ENCODE measurements at places on chromosomes 1 and 21. TPM values are rescaled to one million over a fixed set of nuclear protein-coding genes. Genes with fewer than 3 reads are reported as not detected.

The HRNR gene
- total RNA-seq = 0.05 TPM

The ACP6 gene
- total RNA-seq = 9.3 TPM

The FCRL4 gene
- total RNA-seq = not detected

The RGSL1 gene
- total RNA-seq = not detected

The ANKRD45 gene
- 0.42 TPM for total RNA-seq

The SPATC1L gene
- 8.4 TPM for total RNA-seq

The LCE1A gene
- total RNA-seq = not detected

The NBPF4 gene
- not detected for total RNA-seq

DNA sequence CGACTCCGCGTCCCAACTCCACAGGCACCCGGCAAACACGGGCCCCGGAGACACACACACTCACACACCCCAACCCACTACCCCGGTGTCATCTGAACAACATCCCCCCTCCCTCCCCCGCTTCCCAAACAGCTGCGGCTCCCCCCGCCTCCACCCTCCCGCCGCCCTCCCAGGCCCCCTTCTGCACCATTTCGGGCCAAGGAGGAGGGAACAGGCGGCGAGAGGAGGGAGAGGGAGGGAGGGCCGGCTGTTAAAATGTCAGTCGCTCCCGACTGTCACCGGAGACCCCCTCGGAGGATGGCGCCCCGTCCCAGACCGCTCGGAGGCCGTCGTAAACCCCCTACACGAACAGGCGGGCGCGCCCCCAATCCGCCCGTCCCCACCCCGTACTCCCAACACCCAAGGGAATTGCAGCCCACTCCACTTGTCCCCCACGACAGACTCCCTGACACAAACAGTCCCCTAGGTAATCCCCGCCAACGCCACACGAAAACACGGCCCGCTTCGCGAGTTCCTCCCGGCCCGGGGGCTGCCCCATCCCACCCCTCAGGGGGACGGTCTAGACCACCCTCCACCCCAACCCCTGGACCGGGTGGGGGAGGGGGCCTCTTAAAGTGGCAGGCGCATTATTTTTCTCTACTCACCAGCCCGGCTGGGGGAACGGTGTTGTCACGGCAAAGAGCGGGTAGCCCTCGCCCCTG lies 583 bp downstream of the MEF2D start:
- DNase-seq = peak; percentile 89

GRCh38 chr1:202113690-202114300 lies 8.9 kb upstream of the GPR37L1 start:
- no peak for DNase-seq

DNA sequence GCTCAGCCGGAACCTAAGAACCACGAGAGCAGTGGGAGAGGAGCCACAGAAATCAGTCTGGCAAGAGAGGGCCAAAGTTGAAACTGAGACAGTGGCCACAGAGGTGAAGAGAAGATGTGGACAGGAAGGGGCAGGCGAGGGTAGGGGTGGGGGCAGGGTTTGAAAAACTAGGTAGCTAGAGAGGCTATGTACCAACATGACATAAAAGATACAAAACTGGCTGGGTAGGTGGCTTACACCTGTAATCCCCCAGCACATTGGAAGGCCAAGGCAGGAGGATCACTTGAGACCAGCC lies 28.4 kb upstream of the TIAM1 start:
- DNase-seq = no peak

DNA sequence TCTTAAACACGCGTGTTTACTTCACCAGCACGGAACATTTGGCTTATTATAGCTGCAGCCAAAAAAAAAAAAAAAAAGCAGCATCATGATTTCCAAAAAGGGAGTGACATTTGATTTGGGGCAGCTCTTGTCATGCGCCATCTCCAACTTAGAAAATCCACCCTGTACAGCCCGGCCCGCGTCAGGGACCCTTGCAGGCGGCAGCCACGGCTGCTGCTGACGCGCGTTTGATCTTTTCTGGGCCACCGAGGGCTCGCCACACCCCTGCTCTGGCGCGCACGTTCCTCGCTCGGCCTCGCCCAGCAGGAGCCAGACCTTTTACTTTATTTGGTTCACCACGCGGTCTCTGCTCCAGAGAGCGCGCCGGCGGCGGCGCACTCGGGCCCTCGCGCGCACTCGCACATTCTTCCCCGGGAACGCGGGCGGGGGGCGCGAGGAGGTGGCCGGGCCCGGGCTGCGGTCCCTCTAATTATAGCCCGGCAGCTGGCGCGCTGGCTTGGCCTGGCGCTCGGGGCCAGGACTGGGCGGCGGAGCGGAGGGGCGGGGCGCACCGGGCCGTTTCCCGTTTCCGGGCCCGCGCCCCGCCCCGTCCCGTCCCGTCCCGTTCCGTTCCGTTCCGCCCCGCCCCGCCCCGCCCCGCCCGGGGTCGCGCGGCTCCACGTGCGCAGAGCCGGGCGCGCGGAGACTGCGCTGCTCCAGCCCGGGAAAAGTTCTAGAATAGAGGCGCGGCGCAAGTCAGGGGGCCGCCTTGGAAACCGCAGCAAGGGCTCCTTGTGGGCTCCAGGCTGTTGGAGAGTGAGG lies 10.2 kb downstream of the IRF2BP2 start:
- peak; percentile 96 for DNase-seq

- no peak for DNase-seq
Measured at GRCh38 chr1:158124034-158124433, 56.7 kb upstream of the CD1D start.

DNA sequence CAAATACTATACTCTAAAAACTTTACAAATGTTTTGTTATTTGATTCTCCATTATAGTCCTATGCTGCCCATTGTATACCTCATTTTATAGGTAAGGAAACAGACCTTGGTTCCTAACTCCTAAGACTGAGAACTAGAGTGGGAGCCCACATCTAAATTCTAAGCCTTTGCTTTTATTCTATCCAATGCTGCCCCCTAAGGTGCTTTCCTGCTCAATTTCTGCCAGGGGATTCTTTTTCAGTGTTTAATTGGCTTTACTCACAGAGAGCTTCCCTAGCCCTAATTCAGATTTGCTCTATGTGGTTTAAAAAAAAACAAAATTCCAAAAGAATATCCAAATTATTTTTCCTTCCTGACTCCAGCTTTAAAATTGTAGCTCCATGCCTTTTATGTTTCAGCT lies 64.5 kb downstream of the KIF14 start:
- no peak for DNase-seq

GRCh38 chr1:45335855-45336324 lies 4.1 kb upstream of the TOE1 start:
- no peak for DNase-seq

GRCh38 chr1:17822741-17823426 lies 67.8 kb downstream of the ACTL8 start:
- DNase-seq = peak; percentile 12

- no peak for DNase-seq
Measured at GRCh38 chr1:62962014-62962812, 178.3 kb downstream of the ATG4C start.

DNA sequence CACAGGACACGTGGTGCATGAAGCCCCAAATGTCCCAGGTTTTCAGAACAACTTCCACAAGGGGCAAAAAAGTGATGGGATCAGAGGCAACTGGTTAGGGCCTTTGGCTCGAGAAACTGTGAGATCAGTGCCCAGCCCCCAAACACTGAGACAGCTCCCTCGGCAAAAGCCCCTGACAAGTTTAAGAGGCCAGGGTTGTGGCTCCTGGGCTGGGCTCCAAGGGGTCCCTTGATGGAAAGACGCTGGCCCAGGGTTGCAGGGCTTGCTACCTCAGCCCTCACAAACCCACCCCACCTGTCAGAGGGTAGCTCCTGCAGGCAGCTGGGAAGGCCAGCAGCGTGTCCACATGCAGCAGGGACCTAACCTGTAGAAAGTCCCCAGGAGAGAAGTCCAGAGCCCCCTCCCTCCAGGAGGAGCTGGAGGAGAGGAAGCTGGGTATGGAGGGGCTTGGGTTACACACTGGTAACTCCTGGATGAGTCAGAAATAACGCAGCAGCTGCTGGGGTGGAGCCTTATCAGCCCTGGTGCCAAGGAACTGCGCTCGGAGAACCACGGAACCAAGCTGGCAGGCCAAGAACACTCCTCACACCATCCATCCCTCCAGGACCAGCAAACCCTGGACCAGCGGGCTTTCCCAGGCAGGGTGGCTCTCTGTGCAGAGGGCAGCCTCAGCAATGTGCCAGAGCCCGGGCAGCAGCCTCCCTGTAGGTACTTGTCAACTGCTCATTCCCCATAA lies 37.5 kb downstream of the CTNNBIP1 start:
- no peak for DNase-seq

DNA sequence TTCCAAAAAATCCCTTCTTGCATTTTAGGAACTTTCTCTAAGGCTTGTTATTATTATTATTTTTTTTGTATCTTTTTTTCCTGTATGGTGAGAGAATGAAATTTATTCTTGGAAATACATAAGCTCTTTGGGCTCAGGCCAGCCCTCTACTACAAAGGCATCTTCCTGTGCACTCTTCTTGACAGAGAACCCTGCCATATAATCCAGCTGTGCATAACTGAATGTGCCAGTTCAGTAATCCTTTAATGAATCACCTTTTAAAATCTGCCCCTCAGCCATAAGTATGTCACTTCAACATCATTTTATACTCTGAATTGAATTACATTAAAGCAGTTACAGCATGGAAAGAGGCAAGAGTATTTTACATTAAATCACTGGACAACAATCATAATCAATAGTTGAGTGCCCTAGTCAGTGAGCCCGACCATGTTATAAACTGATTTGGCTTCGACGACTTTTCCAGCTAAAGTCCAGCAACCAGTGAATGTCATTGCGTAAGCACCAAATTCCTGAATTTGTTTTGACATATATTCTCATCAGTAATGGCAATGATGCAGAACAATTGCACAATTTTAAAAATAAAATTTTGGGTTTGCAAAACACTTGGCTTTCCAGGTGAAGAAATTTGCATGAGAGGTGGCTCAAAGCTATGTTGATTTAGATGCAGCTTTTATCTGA lies 59.2 kb upstream of the KCNK2 start:
- DNase-seq = no peak

DNA sequence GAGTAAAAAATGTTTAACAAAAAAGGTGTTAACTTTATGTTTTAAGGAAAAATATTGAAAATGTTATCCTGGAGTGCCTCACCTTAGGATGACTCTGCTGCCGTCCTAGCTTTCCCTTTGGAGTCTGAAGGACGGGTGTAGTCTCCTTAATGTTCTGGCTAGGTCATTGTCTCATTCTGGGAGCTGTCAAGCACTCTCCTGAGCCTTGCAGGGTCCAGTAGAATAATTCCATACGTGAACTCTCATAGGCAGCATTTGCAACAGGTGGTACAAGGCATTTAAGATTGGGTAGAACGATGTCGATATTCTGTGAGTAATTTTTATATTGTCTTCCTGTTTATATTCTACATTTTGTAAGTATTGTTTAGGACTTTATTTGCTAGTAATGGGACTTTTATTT lies 283.6 kb upstream of the C1orf105 start:
- DNase-seq = no peak

DNA sequence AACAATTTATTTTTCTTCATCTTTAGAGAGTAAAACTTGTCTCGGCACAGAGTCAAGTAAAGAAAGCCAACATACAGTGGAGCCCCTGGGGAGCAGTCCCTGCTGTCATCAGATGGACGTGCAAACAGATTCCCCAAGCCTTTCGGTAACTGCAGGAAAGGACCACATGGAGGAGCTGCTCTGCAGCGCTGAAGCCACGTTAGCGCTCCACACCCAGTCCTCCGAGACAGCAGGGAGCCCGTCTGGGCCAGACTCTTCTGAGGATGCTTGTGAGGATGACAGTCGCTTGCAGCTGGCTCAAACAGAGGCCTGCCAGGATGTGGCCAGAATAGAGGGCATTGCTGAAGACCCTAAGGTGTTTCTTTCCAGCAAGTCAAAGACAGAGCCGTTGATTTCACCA lies 77.1 kb upstream of the SCCPDH start:
- DNase-seq = peak; percentile 85

DNA sequence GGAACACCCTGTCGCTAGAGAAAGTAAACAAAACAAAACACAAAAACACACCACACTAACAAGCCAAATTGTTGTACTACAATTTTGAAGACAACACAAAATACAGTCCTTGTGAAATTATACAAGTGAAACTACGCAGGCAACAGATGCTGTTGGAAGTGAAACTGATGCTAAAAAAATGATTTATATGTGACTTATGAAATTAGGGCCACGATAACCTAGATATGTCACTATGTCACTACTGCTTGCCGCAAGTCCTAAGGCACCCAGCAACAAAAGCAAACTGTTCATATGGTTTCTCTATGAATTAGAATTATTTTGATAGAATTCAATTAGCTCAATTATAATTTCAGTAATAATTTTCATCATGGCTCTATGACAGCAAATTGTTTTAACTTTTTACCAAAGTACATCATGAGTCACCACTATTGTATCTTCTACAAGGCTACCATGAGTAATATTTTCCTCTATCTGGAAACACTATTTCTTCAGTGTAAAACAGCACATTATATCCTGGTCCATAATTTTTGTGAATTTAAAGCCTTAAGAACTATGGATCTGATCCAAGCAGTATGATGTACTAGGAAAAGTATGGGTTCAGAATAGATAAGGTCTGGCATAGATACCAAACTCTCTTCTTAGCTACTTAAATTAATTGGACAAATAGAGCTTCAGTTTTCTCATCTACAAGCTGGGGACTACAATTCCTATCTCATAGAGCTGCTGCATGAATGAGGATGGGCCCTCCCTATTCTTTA lies 216.3 kb downstream of the COL11A1 start:
- DNase-seq = no peak

All from posterior vena cava (tissue), 2 donors.